ENCODE measurements at places on chromosomes 5 and 9.

DNA sequence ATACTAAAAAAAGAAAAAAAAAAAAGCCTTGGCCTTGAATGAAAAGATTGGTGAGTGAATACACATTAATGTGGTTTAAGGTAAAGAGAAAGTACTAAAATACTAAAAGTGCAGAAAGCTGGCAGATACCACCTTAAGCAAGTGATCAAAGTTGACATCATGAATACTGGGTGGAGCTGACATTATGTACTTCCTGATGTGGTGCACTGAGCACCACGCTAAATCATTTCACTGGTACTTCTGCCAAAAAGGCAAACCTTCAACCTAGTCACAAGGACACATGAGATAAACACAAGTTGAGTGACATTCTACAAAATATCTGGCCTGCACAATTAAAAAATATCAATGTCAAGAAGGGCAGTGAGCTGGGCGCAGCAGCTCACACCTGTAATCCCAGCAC lies 33.8 kb upstream of the PANK3 start:
- DNase-seq = no peak

GRCh38 chr5:58849921-58850667 lies 267.2 kb downstream of the RAB3C start:
- no peak for DNase-seq

- peak; percentile 17 for DNase-seq
Measured at GRCh38 chr5:58717303-58718007, 134.6 kb downstream of the RAB3C start.

DNA sequence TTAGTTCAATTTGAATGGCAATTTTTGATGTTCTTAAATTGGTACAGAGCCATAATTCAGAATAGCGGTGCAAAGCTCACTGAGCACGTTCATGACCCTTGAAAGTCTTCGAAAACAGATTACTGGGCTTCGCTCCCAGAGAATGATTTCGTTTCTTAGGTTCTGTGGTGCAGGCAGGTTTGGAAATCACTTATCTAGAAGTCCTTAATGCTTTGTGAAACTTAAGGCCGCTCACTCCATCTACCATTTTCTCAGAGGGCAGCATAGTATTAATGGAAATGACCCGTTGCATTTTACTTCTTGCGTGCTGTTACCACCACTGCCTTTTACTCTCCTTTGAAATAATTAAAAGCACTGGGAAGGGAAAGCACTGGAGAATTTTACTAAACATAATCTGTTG lies 2.9 kb upstream of the MAT2B start:
- DNase-seq = no peak

DNA sequence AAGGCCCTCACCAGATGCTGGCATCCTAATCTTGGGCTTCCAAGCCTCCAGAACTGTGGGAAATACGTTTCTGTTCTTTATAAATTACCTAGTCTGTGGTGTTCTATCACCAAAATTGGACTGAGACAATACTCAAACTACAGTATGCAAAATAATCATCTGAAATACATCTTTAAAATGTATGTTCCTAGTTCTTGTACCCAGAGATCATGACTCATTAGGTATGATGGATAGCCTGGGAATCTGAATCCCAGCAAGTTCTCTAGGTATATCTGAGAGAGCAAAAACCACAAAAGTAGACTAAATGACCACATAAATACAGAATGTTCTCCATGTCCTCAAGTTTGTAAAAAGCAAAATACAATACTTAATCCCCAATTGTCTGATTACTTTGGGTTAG lies 166.3 kb downstream of the YIPF5 start:
- DNase-seq = no peak

DNA sequence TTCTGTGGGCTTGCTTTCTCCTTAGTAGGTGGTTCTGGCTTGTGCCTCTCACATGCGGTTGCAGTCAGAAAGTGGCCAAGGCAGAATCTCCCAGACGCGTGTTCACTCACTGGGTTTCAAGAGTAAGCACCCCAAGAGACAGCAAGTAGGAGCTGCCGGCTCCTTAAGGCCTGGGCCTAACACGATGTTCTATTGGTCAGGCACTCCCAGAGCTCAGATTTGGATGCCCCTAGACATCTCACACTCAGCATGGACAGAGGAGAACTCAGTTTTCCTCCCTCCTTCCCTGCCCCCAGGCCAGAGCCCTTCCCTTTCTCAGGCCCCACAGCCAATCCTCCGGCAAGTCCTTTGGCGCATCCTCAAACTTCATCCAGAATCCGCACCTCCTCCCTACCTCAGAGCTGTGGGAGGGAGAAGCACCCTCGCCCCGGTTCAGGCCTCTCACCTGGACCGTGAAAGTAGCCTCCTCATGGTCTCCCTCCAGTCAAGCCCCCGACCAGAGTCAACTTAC lies 6.5 kb upstream of the CARD19 start:
- DNase-seq = no peak

DNA sequence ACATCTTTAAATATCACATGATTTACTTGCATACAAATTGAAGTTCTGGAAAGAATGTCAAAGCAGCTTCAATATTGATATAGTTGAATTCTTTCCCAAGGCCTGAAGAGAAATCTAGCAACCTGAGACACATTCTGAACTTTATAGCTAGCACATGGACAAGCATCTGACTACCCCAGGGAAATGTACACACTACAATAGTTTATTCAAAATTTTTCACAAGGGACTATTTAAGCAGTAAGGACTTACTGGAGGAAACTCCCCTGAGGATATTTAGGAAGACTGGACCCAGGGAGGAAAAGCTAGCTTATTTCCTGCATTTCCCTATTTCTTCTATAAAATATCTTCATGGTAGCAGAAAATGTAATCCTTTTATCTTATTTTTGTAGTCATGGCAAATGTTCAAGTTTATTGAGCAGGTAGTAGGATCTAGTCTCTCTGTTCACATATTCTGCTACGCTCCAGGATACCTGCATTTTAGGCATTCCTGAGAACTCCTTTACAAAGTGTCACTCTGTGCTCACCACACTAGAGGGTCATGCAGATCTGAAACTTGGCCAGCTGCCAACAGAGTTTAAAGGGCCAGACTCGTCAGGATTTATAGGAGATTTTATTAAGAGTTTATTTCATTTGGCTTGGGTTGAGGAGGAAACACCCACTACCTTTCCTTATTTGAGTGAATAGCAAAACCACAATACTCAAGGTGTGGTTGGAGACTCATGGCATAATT lies 348.4 kb upstream of the FTMT start:
- DNase-seq = peak; percentile 51

All from H1 (cell line).